ENCODE measurements at places on chromosomes 3 and 15. TPM values are rescaled to one million over a fixed set of nuclear protein-coding genes. Genes with fewer than 3 reads are reported as not detected.

DNA sequence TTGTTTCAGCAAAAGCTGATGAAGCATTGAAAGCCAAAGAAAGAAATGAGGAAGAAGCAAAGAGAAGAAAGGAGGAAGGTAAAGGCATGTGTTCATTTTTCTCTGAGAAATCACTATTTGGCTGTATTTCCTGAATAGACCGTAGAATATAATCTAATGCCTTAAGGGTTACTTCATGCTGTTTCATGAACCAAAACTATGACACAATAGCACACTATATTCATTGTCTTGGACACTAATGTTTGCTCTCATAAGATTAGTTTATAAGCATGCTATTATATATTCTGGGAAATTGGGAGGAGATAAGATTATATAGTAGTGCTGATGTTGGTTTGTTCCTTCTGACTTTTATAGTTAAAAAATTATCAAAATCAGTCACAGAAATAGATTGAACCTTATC, 110.1 kb upstream of the MLF1 start:
- no peak for DNase-seq
- no peaks in the 10 kb centered on the region for H3K36me3 ChIP-seq
- no peak overlapping the region for H3K27ac ChIP-seq

DNA sequence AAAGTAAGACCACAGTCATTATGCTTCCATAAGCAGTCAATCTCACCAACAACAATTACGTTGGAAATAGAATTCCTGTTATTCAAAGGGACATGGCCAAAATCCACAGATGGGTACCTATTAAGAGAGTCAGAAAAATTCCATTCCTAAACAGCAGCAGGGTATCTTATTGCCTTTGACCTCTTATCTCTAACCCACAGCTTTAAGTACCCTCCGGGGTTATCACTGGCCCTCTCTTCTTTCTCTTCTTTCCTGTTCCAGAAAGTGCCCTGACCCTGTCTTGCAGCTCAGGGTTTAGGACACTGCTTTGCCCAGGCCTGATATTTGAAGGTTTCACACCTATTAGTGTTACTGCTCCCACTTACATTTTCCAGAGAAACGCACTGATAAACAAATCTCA, 428.7 kb downstream of the TBC1D5 start:
- no peaks in the 10 kb centered on the region for H3K36me3 ChIP-seq
- DNase-seq, result no peak
- no peaks in the 10 kb centered on the region for H3K27me3 ChIP-seq
- H3K4me1 ChIP-seq, result no peaks in the 10 kb centered on the region
- no peak overlapping the region for H3K27ac ChIP-seq
- H3K4me3 ChIP-seq, result no peak overlapping the region

- H3K4me3 ChIP-seq, result no peak overlapping the region
- H3K27ac ChIP-seq, result no peak overlapping the region
- H3K36me3 ChIP-seq, result peaks cover 4% of the 10 kb centered on the region
- no peaks in the 10 kb centered on the region for H3K27me3 ChIP-seq
- DNase-seq, result no peak
These were observed 98.2 kb downstream of the MEIS2 start for GRCh38 chr15:37002041-37002672.

GRCh38 chr15:77759896-77760592, 127.3 kb upstream of the LINGO1 start:
- no peak overlapping the region for H3K4me3 ChIP-seq
- H3K4me1 ChIP-seq, result no peaks in the 10 kb centered on the region
- no peak overlapping the region for H3K27ac ChIP-seq
- H3K27me3 ChIP-seq, result no peaks in the 10 kb centered on the region
- DNase-seq, result no peak

- DNase-seq, result no peak
- H3K4me3 ChIP-seq, result no peak overlapping the region
- H3K36me3 ChIP-seq, result no peaks in the 10 kb centered on the region
These were observed 819.7 kb upstream of the ALCAM start for GRCh38 chr3:104547031-104547430.

- no peaks in the 10 kb centered on the region for H3K27me3 ChIP-seq
- H3K4me3 ChIP-seq, result no peak overlapping the region
- peaks cover 16% of the 10 kb centered on the region for H3K4me1 ChIP-seq
These were observed 72.5 kb downstream of the FOXP1 start for GRCh38 chr3:71511037-71511436.

DNA sequence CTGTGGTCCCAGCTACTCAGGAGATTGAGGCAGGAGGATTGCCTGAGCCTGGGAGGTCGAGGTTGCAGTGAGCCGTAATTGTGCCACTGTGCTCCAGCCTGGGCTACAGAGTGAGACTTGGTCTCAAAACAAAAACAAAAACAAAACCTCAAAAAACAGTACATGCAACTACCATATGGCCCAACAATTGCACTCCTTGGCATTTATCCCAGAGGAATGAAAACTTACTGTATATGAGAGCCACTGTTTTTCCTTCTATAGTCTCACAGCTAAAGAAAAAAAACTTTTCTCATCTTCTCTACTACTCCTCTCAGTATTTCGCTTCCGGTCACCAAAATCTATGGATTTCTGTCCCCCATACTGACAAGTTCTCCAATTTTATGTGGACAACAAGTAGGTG, 84.3 kb downstream of the FLNB start:
- peaks cover 6% of the 10 kb centered on the region for H3K4me1 ChIP-seq
- H3K27ac ChIP-seq, result peak overlapping the region; percentile 8
- no peak for DNase-seq
- peaks cover 33% of the 10 kb centered on the region for H3K36me3 ChIP-seq
- H3K27me3 ChIP-seq, result no peaks in the 10 kb centered on the region
- no peak overlapping the region for H3K4me3 ChIP-seq

DNA sequence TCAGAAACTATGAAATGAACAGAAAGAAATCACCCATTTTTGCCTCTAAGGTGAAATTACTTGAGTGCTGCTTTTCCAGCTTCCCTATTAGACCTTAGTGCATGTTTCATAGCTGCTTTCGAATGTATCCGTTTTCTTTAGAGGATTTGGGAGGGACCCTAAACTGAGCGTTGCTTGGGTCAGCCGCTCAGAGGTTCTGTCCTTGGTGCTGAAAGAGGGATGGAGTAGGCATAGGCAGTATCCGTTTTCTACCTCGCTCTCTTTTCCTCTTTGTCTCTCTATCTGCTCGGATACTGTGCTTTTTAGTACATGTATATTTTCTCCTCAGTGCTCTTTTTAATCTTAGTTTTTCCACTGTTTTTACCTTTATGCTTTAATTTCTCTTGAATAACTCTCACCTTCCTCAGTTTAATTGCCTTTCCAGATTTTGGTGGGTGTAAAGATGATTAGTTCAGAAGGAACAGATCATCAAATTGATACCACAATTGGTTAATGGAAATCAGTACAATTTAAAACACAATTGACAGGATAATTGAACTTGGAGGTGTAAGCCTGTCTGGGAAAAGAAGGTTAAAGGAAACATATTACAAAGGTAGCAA, at the start of gene DRD3:
TSS of gene DRD3 (minus strand) at position 283 of the 599 bp plus-strand sequence. CDS start 7,060 bp downstream, outside the sequence.
- H3K36me3 ChIP-seq, result no peaks in the 10 kb centered on the region
- H3K4me3 ChIP-seq, result no peak within 1 kb of the TSS
- DNase-seq, result peak; percentile 33
- peaks cover 12% of the 10 kb centered on the region for H3K27me3 ChIP-seq
- no peaks in the 10 kb centered on the region for H3K4me1 ChIP-seq
- H3K27ac ChIP-seq, result no peak within 1 kb of the TSS

GRCh38 chr15:47796830-47797229, 79.5 kb downstream of the SEMA6D start:
- no peak overlapping the region for H3K4me3 ChIP-seq
- H3K27ac ChIP-seq, result no peak overlapping the region
- no peaks in the 10 kb centered on the region for H3K4me1 ChIP-seq
- no peaks in the 10 kb centered on the region for H3K27me3 ChIP-seq
- no peaks in the 10 kb centered on the region for H3K36me3 ChIP-seq

DNA sequence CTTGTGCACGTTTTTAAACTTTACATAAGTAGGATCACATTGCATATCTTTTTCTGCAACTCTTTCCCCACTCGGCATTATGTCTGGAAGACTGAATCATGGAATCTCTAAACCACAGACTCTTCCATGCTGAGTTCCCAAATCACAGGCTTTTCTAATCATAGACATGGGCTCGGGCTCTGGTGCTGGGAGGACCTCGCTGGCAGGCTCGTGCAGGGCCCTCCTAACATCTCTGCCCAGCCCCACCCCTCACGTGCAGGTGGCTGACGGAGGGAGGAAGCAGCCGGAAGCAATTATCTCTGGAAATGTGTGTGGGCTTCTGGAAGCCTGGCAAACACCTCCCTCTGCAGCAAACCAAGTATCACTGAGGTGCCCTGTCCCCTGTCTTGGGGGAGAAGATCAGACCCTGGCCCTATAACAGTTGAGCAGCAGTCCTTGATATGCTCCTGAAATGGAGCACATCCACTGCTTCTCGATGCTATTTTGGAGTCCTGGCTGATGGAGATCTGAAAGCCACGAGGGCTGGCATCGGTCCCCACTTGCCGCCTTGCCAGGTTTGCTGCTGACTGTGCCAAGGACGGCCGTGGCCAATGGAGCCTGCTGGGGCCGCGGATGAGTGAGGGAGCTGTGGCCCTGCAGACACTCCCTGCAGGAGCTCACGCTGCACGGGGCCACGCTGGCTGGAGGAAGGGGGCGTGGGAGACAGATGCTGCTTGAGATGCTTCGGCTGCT, 4.4 kb upstream of the IQSEC1 start:
- H3K27me3 ChIP-seq, result peaks cover 6% of the 10 kb centered on the region
- H3K4me3 ChIP-seq, result no peak overlapping the region

GRCh38 chr3:130010556-130010955, 36.0 kb downstream of the TRH start:
- no peak for DNase-seq
- peaks cover 2% of the 10 kb centered on the region for H3K27me3 ChIP-seq
- H3K4me1 ChIP-seq, result no peaks in the 10 kb centered on the region
- H3K4me3 ChIP-seq, result no peak overlapping the region
- H3K27ac ChIP-seq, result no peak overlapping the region
- no peaks in the 10 kb centered on the region for H3K36me3 ChIP-seq

GRCh38 chr3:32384938-32385337, 6.7 kb upstream of the CMTM7 start:
- no peak overlapping the region for H3K27ac ChIP-seq
- H3K4me1 ChIP-seq, result no peaks in the 10 kb centered on the region
- H3K4me3 ChIP-seq, result no peak overlapping the region
- no peak for DNase-seq

- no peaks in the 10 kb centered on the region for H3K36me3 ChIP-seq
- no peak for DNase-seq
- H3K4me3 ChIP-seq, result no peak overlapping the region
- no peak overlapping the region for H3K27ac ChIP-seq
- peaks cover 2% of the 10 kb centered on the region for H3K27me3 ChIP-seq
These were observed 20.9 kb downstream of the PLA2G4D start for GRCh38 chr15:42073418-42073817.

DNA sequence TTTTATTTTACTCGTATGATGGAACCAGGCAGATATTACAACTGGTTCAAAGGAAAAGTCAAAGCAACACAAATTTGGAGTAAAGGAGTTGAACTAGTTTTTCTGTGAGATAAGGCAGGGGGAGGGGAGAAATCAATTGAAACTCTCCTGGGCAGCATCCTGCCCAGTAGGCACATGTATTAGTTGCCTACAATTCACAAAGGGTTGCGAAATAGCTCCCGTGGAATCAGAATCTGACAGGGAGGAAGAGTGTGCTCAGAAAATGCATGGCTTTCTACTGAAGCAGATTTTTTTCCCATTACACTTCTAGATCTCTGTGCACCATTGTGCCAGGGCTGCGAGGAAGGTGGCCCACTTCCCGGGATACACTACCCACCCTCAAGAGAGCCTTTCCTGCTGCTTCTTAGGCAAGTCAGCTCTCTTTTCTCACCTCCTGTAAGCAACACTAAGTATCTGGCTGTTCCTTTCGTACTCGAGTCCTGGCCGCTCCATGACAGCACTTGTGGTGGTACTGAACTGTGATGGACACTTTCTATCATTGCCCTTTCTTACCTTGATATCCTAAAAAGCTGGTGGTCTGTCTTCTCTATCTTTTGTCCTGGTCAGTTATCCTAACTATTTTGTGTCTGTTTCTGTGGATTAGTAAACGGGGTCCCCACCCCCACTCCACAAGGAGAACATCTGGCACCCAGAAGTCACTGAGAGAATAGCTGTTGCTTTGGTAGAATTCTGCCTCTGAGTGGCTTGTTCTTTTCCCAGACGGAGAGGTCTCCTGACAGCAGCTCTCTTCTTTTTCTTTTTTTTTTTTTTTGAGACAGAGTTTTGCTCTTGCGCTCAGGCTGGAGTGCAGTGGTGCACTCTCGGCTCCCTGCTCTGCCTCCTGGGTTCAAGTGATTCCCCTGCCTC, 74.8 kb downstream of the RPL39L start:
- H3K27ac ChIP-seq, result no peak overlapping the region
- H3K27me3 ChIP-seq, result no peaks in the 10 kb centered on the region
- peaks cover 3% of the 10 kb centered on the region for H3K36me3 ChIP-seq
- DNase-seq, result no peak

DNA sequence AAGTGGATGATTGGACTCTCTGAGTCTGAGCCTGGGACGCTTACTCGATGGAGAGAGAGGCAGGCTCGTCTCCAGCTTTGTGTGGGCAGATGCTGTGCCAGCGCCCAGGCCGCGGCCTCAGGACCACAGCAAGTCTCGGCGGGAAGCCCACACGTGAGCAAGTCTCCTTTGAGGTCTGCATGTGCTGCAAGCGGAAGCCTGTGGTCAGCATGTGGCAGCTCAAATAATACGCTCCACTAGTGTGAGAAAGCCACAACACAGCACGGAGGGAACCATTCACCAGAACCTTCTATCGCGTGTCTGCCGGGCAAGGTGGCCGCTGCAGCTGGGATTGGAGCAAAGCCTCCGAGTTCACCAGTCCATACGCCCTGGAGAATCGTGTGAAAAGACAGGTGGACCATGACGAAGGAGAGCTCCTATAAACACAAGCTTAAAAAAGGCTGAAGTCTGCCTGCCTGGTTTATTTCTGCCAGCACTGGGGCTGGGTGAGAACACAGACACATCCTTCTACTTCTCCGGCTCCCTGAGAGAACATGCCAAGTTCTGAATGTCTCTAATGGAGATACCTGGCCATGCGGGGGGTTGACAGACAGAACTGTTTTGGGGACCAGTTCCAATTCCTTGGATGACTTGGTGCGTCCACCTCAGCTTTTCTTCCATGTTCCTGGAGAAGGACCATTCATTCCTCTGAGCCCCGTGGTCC, 82.0 kb upstream of the LRIG1 start:
- no peaks in the 10 kb centered on the region for H3K36me3 ChIP-seq
- H3K4me1 ChIP-seq, result no peaks in the 10 kb centered on the region
- no peak overlapping the region for H3K27ac ChIP-seq
- DNase-seq, result no peak
- no peak overlapping the region for H3K4me3 ChIP-seq
- no peaks in the 10 kb centered on the region for H3K27me3 ChIP-seq

- DNase-seq, result no peak
- no peaks in the 10 kb centered on the region for H3K36me3 ChIP-seq
- H3K27ac ChIP-seq, result no peak overlapping the region
- peaks cover 24% of the 10 kb centered on the region for H3K27me3 ChIP-seq
- H3K4me1 ChIP-seq, result no peaks in the 10 kb centered on the region
These were observed 15.4 kb upstream of the COMMD2 start for GRCh38 chr3:149767720-149768119.

- H3K27ac ChIP-seq, result no peak overlapping the region
- peaks cover 27% of the 10 kb centered on the region for H3K27me3 ChIP-seq
- H3K36me3 ChIP-seq, result no peaks in the 10 kb centered on the region
- peaks cover 4% of the 10 kb centered on the region for H3K4me1 ChIP-seq
- peak; percentile 64 for DNase-seq
- no peak overlapping the region for H3K4me3 ChIP-seq
These were observed 69.7 kb downstream of the USF3 start for GRCh38 chr3:113626503-113627371.

Gene ASB14
- total RNA-seq, result not detected

Gene NEIL1
- 29.5 TPM for total RNA-seq

Gene GOLGA6B
- total RNA-seq, result not detected

Gene ADAMTS17
- not detected for total RNA-seq

Gene MAP3K13
- total RNA-seq, result 20.2 TPM

Gene CYP8B1
- total RNA-seq, result not detected

Gene ZNF654
- 14.6 TPM for total RNA-seq

Gene ANKUB1
- not detected for total RNA-seq

Gene CD200R1
- total RNA-seq, result not detected

Gene LRCH3
- total RNA-seq, result 71.2 TPM

Gene QTRT2
- 42.8 TPM for total RNA-seq

Gene SKOR1
- 0.15 TPM for total RNA-seq
